Type B pancreatic cell (in vitro differentiated cells): ENCODE measurements at places on chromosomes 12 and 14. TPM values are rescaled to one million over a fixed set of nuclear protein-coding genes. Genes with fewer than 3 reads are reported as not detected.
A peak's percentile ranks its signal among the peaks of the same experiment; 100 is the strongest.

DNA sequence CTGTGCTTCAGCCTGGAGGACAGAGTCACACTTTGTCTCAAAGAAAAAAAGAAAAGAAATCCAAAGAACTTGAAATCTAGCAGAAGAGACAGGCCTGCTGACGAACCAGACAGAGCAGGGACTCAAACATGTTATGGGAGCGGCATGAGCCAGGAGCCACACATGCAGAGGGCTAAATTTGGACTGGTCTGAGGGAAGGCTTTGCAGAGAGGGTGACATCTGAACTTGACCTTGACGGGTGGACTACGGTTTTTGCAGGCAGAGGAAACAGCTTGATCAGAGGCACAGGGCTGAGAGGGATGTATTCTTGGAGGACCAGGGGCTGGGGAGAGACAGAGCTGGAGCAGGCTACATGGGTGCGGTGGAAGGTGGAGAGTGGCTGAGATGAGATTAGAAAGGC, 20.5 kb upstream of the SLC24A4 start:
- H3K4me1 ChIP-seq, result no peaks in the 10 kb centered on the region
- H3K4me3 ChIP-seq, result no peak overlapping the region
- H3K36me3 ChIP-seq, result no peaks in the 10 kb centered on the region
- DNase-seq, result no peak
- H3K27ac ChIP-seq, result no peak overlapping the region
- H3K27me3 ChIP-seq, result peaks cover 52% of the 10 kb centered on the region

GPRC5A gene
- 152 and 1,119 TPM in 2 replicates for total RNA-seq

ALDH2 gene
- 29.0 and 59.5 TPM in 2 replicates for total RNA-seq

GRCh38 chr12:106246891-106247673, 738 bp downstream of the CKAP4 start:
- H3K27ac ChIP-seq, result peak overlapping the region; percentile 85
- H3K4me1 ChIP-seq, result peaks cover 30% of the 10 kb centered on the region
- no peak for DNase-seq
- H3K4me3 ChIP-seq, result peak overlapping the region; percentile 87

DNA sequence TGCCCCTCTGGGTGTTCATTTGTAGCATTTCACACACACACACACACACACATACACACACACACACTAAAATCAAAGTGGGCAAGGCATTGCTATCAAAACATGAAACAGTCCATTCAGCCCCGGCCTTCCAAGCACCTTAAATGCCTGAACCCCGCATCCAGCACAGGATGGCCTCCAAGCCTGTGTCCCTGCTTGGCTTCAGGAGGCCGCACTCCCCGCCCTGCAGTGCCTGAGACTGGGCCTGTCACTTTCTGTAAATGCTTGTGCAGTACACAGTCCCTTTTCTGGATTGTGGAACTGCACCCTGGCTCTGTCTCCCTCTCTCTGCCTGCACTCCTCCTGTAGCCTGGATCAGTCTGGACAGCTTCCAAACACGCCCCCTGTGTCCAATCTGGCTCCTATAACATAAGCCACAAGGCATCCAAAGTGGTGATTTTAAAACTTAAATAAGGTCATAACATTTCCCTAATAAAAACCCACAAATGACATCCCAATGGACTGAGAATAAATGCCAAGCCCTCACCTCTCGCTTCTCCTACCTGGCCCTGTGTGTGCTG, 972.2 kb upstream of the TMEM132C start:
- no peaks in the 10 kb centered on the region for H3K36me3 ChIP-seq
- H3K27me3 ChIP-seq, result peaks cover 10% of the 10 kb centered on the region
- no peak overlapping the region for H3K27ac ChIP-seq
- peaks cover 6% of the 10 kb centered on the region for H3K4me1 ChIP-seq
